ENCODE measurements at places on chromosomes 11 and 22.

- DNase-seq: no peak
Measured at GRCh38 chr11:40183073-40184064, 1276.1 kb downstream of the LRRC4C start.

DNA sequence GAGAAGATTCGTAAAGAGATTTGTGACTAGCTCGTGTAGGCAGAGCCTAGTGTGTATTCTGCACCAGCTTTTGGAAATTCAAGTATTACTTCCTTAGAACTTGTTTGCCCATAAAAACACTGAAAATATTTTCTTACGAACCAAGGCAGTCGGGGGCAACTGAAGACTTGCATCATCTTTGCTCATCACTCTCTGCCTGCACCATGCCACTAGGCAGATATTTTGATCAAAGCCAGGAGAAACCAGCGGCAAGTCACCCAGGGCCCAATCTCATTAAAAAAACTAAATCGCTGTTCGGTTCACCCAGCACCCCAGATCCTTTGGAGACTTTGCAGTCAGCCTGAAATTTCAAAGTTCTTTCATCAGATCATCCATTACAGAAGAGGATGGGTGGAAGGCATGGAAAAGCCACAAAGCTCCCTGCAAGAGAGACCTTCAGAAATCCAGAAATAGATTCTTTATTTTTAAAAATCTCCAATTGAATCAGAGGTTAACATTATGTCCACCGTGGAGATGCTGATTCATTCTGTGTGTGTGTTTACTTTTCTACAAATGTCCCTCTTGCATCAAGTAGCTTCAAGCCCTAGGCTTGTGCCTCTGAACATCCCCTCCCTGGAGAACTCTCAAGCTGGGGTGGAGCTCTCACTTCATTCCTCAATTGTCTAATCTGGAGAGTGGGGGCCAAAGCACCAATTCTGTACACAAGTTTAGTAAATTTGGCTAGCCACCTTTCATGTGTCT lies 78.4 kb downstream of the ETS1 start:
- DNase-seq: no peak

DNA sequence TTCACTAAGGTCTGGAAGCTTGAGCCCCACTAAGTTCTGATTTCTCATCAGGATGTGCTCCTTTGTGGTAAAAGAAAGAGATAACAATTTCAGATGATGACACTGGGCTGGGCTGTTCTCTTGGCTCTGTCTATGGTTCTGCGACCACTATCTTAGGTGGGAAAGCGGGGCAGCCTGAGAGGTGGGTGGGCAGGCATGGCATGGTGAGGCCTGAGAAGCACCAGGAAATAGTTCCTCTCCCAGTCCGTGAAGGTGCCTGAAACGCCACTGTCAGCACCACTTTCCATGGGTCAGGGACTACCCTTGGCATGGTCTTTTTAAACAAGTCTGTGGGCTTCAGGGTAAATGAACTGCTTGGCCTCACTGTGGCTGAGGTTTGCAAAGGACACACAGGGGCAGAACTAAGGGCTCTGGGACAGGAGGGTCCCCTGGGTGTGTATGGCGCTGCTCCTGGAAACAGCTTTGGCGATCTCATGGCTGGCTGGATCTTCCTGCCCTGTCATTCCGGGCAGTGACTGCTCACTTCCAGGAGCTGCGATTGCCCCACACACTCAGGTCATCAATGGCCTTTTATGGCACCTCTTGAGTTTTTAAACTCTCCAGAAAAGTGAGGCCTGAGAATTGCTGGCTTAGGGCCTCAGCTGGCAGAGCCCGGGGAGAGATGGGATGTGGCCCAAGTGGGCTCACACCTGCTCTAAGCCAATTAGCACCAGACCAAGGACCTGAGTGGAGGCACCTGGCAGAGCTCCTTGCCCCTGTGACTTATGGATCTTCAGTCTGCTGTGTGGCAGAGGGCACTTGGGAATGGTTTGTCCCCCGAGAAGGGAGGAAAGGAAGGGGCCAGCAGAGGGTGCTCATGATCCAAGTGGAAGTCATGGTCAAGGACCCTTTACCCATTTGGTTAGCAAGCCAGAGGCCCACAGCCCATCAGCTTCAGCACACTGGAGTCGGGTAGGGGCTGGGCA lies 55.6 kb upstream of the LYVE1 start:
- DNase-seq: peak; percentile 17

- peak; percentile 54 for DNase-seq
Measured at GRCh38 chr11:130827451-130828377, 88.6 kb downstream of the SNX19 start.

DNA sequence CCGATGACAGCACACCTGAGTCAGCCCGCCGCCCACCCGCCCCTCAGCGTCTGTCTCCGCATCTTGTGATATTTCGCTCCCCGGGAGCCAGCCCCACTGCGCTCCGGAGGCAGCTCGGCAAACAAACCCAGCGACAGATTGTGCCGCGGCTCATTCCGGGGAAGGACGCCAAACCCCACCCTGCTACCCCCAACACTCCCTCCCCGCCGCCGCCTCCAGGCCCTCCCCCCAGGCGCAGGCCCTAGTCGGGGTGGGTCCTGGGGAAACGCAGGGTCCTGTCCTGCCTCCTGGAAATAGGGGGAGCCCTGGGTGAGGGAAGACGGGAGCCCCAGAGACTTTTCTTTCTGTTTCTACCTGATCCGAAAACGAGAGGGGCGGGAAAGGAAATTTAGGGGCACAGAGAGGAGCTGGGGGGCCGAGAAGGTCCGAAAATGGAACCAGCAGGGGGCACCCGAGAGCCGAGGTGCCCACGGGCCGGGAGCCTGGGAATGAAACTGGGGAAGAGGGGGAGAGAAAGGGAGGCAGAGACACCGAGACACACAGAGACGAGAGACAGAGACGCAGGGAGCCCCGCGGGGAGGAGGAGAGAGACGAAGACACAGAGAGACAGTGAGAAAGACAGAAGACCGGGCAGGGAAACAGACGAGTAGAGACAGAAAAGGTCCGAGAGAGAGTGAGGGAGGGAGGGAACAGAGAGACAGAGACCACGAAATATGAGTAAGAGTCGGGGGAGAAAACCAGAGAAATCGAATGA lies 1.7 kb upstream of the RTN4RL2 start:
- DNase-seq: no peak

Measured in H54 (cell line).